ENCODE measurements at places on chromosomes 4 and X.

- no peak for DNase-seq
Measured at GRCh38 chr4:3767570-3768288, 1.5 kb downstream of the ADRA2C start.

DNA sequence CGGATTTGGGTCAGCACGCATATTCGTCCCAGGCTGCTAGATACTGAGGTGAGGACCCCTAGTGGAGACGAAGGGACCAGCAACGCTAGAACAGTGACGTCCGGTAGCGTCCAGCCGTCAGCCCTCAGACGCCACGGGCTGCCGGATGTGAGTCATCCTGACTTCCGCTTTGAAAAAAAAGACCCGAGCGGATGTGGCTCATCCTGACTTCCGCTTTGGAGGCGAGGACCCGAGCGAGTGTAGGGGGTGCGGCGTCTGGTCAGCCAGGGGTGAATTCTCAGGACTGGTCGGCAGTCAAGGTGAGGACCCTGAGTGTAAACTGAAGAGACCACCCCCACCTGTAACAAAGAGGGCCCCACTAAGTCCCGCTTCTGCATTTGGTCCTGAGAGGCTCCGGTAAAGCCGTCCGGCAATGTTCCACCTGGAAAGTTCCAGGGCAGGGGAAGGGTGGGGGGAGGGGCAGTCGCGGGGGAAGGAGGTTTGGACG lies at the start of gene MAGEB2:
MAGEB2 (plus strand) TSS at position 207 of the 487 bp plus-strand sequence. CDS start 3,018 bp downstream, outside the sequence.
- DNase-seq = no peak

DNA sequence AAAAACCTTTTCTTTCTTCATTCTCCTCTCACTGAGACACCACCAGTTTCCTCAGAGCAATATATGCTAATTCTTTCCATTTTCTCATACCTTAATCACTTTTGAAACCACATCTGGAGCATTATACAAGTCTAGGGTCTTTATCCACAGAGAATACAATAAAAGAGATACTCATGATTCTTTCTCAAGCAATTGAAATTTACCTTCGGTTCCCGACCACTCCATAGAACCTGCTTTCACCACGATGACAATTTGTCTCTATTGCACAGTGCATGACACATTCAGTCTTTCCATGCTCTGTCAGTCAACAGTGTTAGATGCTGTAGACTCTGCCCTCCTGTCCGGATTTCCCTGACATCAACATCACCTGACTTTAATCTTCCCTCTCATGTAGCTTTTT lies 409.3 kb upstream of the NWD2 start:
- no peak for DNase-seq

DNA sequence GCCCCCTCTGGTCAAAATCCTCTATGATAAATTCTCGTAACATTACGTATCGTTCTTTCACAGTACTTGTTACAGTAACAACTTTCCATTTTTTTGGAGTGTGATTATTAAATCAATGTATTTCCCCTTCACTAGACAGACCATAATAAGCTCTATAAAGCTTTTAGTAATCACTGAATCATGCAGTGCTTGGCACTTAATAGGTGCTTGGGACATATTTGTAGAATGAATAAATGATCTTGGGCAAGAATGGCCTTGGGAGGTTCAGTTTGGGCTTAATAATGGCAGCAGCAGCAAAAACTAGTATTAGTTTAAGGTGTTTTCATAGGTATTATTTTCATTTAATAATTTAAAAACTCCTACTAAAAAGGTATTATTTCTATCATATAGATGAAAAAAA lies 33.4 kb upstream of the SFRP2 start:
- DNase-seq = no peak

- no peak for DNase-seq
Measured at GRCh38 chrX:10102046-10102704, 54.6 kb upstream of the CLCN4 start.

- no peak for DNase-seq
Measured at GRCh38 chr4:81604683-81605218, 133.0 kb upstream of the RASGEF1B start.

GRCh38 chrX:130468395-130468923 lies 66.7 kb downstream of the RBMX2 start:
- DNase-seq = no peak

GRCh38 chrX:20663336-20663735 lies 396.6 kb upstream of the RPS6KA3 start:
- no peak for DNase-seq

DNA sequence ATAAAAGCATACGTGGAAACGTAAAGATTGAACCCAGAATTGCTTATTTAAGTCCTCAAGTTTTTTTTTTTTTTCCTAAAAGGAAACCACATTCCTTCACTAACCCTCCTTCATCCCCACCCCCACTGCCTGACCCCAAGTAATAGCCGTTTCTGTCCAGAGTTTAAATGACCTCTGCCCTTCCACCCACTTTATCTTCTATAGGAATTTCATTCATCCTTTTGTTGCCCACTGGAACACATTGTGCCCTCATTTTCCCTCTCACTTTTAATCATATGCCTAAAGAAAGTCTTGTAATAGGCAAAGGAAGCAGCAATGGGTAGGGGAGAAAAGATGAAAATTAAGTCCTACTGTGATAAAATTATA lies 62.7 kb downstream of the SH3RF1 start:
- no peak for DNase-seq
